ENCODE measurements at places on chromosomes 4 and X.

DNA sequence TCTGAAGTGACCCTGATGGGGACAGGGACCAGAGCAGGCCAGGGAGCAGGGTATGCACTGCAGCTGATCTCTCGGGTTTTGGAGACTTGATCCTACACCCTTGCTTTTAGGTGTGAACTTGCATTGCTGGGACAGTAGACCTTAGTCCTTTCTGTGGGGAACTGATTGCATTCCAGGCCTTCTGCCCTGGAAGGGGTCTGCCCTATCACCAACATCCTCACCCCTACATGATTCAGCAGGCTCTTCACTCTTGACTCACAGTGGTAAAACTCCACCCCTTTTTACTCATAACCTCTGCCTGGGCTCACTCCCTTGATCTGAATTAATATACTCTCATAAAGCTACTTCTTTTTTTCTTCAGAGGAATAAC is 6.6 kb upstream of the DDX60L start:
- peak; percentile 60 for DNase-seq

GRCh38 chrX:100677611-100678181 is 33.7 kb downstream of the SRPX2 start:
- no peak for DNase-seq

- no peak for DNase-seq
Observed at GRCh38 chrX:115047715-115048114, 30.3 kb upstream of the IL13RA2 start.

DNA sequence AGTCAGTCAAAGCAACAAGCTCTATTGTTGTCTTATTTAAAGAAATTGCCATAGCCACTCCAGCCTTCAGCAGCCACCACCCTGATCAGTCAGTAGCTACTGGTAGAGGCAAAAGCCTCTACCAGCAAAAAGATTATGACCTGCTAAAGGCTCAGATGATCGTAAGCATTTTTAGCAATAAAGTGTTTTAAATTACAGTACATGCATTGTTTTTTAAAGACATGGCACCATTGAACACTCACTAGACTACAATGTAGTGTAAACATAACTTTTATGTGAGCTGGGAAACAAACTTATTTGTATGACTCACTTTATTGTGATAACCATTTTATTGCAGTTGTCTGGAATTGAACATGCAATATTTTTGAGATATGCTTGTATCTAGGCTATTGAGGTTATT is 32.3 kb upstream of the DYNLT3 start:
- no peak for DNase-seq

DNA sequence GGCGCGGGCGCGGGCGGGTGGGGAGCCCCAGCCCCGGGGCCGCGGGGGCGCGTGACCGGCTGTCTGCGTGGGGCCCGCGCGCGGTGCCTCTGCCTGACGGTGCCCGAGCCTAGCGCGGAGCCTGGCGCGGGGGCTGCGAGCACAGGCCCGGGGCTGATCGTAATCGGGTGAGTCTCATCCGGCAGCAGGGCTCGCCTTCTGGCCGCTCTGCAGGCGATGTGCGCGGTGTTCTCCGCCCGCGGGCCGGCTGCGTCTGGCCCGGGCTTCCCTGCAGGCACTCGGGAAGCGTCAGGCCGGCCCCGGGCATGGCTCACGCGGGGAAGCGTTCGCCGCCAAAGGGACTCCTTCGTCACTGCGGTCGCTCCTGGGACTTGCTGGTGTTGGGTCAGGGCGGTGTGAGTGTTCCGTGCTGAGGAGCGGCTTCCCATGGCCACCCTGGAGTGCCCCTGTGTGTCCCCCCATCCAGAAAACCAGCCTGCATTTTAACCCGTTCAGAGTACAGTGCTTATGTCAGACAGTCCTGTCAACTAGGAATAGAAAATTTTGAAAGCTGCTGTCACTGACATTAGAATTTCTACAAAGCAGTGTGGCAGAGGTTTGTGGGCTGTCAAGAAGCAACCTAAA is 40.6 kb downstream of the FAM149A start:
- DNase-seq, result peak; percentile 64

GRCh38 chrX:109774136-109774535 is 41.1 kb upstream of the ACSL4 start:
- DNase-seq, result peak; percentile 6

GRCh38 chr4:6929812-6930464 is 20.3 kb downstream of the TBC1D14 start:
- no peak for DNase-seq

DNA sequence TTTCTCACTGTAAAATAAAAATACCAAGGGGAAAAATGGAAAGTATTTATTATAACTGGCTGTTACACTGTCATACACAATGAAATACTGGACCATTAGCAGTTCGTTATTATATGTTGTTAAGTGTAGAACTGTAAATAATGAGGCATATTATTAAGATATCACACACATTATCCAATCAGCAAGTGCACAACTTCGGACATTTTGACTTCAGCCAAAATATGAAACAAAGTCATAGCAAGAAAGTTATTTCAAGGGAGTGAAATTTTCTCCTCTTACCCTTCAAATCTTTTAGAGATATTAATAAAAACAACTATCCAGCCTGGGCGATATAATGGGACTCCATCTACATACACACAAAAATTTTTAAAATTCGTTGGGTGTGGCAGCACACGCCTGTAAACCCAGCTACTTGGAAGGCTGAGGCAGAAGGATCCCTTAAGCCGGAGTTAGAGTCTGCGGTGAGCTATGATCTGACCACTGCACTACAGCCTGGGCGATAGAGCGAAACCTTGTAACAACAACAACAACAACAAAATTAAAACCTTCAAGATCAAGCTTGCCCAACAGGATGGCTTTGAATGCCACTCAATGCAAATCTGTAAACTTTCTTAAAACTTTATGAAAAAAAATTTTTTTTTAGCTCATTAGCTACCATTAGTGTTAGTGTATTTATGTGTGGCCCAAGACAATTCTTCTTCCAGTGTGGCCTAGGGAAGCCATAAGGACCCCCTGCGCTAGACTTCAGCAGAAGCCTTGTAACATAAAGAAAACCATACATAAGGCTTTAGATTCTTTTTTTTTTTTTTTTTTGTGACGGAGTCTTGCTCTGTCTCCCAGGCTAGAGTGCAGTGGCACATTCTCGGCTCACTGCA is 1.3 kb upstream of the CISD2 start:
- DNase-seq, result no peak

DNA sequence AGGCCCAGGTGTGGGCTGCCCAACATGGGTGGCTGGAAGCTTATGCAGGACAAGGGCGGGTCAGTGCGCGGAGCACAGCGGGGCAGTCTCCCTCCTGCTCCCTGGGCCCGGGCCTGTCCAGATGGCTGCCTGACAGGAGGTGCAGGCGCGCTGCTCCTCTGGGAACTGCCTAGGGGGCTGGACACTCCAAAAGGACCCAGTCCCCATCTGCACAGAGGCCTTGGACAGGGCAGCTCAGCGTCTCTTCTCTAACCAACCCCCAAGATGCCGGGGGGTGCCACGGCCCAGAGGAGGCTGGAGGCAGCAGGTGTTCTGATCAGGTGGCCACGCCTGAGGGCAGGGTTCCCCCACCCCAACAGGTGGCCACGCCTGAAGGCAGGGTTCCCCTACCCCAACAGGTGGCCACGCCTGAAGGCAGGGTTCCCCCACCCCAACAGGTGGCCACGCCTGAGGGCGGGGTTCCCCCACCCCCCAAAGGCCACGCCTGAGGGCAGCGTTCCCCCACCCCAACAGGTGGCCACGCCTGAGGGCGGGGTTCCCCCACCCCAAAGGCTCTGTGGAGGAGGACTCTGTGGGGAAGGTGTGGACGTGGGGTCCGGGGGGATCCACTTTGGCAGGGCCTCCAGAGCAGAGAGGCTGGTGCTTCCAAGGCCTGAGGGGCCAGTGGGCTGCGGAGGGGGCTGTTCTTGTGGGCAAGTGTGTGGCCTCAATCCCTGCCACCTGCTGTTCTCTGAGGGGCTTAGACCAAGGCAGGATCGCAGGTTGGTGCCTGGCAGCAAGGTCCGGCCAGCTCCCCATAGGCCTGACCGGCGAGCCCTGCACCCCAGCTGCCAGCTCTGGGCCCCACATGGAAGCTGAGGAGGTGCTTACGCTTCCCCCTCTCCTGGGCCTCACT is 36.1 kb downstream of the CPLX1 start:
- DNase-seq, result no peak

DNA sequence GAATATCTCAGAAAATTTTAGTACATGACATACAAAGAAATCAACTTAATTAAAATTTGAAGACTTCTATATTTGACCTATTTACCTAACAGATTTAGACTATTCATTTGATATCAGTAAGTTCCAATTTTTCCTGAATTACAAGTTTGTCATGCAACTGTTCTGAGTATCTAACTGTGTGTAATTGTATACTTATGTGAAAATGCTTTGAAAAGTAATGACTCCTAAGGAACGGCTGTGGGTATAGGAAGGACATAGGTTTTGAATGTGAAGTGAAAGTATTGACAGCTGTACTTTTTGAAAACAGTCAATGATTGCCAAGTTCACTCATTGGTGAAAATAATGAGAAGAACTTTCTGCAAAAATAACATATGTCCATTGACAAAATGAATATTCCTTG is 2.9 kb downstream of the GRIA2 start:
- no peak for DNase-seq

GRCh38 chr4:8409264-8410065 is 31.1 kb downstream of the ACOX3 start:
- peak; percentile 18 for DNase-seq

DNA sequence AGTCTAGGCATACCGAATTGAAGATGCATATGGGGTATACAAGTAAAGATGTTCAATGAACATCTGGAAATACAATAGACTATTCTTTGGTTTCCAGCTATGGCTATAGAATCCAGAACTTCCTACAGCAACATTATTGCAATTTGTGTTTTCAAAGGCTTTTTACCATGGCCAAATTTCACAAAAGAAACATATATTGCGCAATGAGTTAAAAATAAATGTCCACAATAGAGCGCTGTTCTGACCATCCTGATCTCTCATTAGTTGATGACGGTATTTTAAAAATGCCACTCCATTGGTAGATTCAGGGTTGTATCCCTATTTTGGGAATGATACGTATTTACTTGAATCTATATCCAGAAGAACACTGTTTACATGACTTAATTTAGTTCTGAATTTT is 139.2 kb downstream of the LINC00632 start:
- no peak for DNase-seq

DNA sequence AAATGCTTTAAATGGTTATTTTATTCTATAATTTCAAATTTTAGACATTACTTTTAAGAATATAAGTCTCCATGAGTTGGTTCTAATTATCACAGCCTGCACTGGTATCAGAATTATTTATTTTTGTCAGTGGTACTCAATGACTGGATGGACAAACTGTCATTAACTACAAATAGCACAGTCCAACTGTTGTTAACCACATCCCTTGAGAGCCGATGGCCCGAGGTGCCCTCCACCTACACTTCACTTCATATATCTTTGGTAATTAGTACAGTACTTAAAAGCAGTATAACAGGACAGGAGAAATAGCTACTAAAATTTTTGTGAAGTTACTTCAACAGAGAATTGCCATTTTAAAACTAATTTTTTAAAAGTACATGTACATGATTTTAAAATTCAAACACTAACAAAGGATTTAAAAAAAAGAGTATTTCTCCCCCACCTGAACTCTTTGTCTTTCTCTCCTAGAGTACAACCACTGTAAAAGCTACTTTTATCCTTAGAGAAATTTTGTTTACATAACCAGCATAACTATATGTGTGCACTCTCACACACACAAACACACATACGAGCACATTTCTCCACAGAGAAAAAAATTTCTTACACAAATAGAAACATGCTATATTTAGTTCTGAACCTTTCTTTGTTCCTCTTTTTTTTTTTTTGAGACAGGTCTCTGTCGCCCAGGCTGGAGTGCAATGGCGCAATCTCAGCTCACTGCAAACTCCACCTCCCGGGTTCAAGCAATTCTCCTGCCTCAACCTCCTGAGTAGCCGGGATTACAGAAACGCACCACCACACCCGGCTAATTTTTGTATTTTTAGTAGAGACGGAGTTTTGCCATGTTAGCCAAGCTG is 6.5 kb downstream of the TIFA start:
- no peak for DNase-seq

DNA sequence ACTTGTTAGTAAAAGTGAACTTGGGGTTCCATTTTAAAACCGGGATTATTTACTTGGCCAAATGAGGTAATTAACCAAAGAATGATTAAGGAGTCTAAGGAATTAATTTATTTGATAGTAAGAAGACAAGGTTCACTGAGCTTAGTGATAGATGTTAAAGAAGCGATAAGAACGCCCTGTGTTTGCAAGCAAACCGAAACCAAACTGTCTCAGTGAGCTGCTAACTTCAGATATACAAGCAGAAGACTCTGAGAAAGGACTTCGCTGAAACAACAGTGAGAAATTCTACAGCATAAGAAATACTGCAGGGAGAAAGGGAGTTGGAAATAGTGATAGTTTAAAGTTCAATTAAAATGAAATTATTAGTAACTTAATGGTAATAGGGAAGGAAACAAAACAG is 37.6 kb upstream of the SHISA3 start:
- DNase-seq, result no peak

DNA sequence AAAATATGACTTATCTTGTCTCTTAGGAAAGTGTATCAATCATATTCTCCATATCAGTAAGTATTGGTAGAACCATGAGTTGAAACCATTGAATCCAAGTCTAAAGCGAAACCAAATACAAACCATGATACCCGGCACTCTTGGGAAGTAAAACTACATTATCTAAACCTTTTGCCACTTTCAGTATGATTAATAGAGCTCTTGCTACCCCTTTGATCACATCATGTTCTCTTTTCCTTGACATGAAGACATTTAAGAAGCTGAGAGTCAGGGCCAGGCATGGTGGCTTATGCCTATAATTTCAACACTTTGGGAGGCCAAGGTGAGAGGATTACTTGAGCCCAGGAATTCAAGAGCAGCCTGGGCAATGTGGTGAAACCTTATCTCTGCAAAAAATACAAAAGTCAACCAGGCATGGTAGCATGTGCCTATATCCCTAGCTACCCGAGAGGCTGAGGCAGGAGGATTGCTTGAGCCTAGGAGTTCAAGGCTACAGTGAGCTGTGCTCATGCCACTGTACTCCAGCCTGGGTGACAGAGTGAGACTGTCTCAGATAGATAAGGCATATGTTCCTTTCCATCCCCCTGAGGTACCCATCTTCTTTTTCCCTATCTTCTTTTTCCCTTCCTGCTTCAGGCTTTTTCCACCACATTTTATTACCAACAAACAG is 45.4 kb downstream of the CEP135 start:
- no peak for DNase-seq

- DNase-seq, result no peak
Observed at GRCh38 chrX:136794080-136794479, 13.3 kb upstream of the ARHGEF6 start.

DNA sequence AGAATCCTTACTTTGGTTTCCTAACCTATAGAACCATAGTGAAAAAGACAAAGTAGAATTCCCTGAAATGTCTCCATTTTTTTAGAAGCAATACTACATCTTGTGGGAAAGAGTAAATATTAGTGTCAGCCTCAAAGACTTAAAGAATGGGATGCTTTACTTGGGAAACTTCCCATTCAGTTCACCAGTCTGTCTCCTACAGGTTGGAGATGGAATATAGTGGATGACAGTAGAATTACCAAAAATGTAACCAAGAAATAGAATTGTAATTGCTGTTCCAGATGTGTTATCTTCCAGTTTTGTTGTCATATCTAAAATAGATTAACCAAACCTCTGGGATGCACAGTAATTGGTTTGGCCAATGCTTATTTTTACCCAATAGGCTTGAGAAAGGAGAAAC is 338.6 kb upstream of the GRID2 start:
- DNase-seq, result no peak

Data from AG08395 (cell line).